ENCODE measurements at places on chromosomes 3 and 15.

DNA sequence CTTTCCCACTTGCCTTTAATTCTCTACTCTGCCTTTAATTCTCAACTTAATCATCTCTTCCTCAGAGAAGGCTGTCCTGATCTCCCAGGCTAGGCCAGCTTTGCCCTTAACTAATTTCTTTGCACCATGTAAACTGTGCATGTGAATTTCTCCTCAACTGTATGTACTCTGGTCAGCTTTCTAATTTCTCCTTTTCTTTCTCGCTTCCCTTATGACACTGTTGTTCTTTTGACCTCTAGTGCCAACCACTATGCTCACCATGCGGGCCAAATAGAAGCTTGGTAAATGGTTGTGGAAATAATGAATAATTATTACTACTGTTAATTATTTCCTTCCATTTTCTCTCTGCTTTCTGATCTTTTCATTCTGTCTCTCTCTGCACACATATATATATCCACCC, 269.0 kb upstream of the CRBN start:
- no peak for DNase-seq

- DNase-seq, result no peak
These were observed 36.2 kb downstream of the PFN2 start for GRCh38 chr3:149934524-149934923.

DNA sequence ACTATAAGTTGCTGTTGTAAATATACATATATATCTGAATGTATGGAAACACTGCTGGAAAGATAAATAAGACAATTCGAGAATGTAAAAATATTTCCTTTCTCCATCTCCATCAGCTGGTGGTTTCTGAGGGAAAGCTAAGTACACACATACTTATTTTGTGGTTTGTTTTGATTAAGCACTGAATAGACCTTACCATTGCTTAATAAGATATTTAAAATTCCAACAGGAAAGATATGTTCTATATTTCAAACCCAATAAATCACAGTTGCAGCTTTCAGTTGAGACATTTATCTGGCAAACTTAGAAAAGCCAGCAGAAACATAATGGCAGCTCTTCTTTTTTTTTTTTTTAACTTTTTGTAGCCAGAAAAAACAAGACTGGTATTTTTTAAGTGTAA, 160.4 kb downstream of the VGLL3 start:
- DNase-seq, result no peak

DNA sequence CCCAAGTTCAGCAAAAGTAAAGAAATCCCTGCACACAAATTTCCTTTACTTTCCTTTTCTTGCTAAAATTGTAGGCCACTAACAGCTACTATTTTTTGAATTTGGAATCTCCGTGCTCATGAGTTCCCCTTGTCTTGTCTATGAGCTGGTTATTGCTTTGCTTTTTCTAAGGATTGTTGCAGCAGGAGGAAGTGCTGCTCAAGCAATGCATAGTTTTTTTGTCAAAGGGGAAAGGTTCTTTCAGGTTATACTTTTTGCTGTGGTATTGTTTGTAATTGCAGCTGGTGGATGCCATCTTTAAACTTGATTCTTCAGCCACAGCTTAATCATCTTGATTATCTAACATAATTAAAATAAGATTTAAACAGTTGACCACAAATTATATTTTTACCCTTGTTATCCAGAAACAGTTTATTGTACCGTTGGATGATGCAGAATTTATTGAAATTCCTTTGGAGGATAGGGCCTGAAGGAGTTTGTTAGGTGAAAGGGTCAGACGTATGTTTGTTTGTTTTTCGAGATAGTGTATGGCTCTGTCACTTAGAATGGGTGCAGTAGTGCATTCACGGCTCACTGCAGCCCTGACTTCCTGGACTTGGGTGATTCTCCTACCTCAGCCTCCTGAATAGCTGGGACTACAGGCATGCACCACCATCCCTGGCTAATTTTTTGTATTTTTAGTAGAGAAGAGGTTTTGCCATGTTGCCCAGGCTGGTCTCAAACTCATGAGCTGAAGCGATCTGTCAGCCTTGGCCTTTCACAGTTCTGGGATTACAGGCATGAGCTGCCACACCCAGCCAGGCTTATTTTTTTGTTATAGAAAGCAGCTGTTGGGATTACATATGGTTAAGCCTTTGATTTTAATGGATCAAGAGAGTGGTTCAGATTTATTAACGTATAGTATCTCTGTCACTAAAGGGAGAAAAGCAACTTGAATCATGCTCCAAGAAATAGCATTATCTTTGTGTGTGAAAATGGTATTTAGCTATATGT, 11.7 kb downstream of the MGA start:
- no peak for DNase-seq

- peak; percentile 76 for DNase-seq
These were observed 267.0 kb downstream of the PLCL2 start for GRCh38 chr3:17151598-17152373.

DNA sequence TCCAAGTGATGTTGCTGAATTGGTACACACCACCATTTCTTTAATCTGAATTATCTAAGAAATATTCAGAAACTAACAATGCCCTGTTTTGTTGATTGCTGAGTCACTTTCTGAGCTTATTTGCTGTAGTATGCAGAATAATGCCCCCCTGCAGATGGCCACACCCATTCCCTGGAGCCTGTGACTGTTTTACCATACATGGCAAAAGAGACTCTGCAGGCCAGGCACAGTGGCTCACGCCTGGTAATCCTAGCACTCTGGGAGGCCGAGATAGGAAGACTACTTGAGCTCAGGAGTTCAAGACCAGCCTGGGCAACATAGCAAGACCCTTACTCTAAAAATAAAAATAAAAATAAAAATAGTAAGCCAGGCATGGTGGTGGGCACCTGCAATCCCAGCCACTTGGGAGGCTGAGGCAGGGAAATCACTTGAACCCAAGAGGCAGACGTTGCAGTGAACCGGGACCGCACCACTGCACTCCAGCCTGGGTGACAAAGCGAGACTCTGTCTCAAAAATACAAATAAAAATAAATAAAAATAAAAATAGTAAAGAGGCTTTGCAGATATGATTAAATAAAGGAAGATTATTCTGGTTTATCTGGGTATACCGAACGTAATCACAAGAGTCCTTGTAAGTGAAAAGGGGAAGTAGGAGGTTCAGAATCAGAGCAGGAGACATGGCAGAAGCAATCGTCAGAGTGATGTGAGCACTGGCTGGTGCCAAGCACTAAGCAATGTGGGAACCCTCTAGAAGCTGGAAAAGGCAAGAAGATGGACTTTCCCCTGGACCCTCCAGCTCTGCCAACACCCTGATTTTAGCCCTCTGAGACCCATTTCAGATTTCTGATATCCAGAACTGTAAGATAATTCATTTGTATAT, 19.0 kb downstream of the PCYT1A start:
- no peak for DNase-seq

DNA sequence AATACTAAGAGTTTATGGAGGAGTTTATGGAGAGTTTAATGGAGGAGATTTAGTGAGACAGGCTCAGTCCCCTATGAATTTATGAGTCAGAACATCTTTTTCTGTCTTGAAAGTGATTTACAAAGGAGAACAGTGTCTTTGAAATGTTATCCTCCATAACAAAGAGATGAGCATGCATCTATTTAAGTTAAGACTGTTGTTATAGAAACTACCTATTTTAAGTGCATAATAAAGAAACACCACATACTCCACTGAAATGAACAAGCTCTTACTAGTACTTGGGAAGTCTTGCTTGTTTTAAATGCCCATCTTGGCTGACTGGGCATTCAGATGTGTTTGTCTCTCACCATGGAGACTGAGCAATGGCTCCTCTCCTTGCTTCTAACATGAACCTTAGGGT, 118.7 kb upstream of the ACP3 start:
- DNase-seq, result no peak

DNA sequence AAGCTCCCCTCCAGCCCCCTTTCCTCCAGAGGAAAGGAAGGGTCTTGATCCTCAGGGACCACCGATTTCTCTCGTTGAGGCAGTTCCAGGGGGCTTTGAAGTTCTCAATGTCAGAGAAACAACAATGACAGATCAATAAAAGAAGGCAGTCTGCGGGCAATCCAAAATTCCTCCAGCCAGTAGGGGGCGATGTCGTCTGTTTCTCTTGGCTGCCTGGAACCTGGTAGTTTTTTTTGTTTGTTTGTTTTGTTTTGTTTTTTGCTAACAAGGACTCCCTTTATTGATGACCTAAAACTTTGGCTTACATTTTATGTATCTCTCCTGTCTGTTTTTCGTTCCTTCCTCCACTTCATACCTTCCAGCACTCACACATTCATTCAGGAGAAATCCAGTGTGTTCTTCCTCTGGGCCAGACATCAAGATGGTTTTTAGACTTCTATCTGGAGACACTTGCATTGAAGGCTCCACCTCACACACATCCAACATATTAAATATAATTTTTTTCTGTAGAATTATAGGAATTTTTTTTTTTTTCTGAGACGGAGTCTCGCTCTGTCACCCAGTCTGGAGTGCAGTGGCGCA, 276.6 kb downstream of the RPLP1 start:
- DNase-seq, result peak; percentile 62

DNA sequence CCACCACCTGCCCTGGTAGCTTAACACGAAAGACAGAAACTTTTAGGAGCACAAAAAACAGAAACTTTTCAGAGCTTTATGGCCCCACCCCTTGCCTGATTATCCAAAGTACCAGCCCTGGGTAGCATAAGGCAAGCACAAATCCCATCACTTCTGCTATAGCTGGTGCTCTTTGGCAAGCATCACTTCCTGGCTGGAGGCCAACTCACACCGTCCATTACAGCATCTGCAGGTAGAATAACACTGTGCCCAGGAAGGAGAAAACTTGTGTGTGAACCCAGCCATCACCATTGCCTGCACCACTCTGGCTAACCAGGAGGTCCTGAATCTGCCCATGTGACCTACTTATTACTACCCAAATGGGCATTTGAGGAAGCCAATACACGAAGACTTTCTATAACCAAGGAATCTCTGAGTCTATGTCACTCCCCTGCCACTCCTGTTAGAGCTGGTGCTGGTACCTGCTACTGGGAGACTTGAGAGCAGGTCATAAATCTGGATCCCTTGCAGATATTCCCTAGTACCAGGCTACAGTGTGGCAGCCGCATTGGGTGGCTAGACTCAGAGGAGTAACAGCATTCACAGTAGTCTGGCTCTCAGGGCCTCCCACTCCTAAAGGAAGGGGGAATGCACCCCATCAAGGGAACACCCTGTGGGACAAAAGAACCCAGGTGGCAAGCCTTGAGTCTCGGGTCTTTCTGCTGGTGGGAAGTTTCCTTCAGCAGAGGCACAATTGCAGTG, 73.3 kb upstream of the AKAP13 start:
- DNase-seq, result no peak

- DNase-seq, result no peak
These were observed 28.7 kb downstream of the ULK4 start for GRCh38 chr3:41933154-41933676.

DNA sequence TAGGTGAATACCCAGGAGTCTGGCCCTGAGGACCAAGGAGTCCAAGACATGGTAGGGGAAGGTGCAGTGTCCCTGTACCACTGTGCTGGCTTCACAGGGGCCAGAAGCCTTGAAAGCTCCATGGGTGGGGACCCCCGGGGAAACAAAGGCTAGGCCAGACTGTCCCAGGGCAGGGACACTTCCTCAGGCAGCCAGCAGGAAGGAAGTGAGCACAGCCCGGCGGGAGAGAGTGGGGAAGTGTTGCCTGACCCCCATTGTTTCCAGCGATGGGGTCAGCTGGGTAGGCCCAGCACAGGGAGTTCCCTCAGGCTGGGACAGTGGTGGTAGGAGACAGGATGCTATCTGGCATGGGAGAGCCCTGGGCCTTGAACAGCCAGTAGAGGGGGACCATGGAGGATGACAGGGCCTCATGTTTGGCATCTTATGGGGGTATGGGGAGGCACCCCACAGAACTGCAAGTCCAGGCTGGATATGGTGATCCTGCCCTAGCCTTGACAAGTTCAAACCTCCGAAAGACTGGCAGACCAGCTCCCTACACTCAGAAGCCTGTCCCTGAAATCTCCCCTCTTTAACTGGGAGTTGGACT, 1.2 kb upstream of the HYAL2 start:
- DNase-seq, result no peak

- peak; percentile 23 for DNase-seq
These were observed 34.7 kb downstream of the SHC4 start for GRCh38 chr15:48928877-48929538.

GRCh38 chr15:51283026-51283425, 55.4 kb downstream of the CYP19A1 start:
- no peak for DNase-seq

GRCh38 chr3:31014317-31015040, 120.0 kb upstream of the GADL1 start:
- DNase-seq, result no peak

- DNase-seq, result peak; percentile 44
These were observed at the start of gene DNAJA4 for GRCh38 chr15:78264304-78265136. Gene DNAJA4 (plus strand): TSS chr15:78264562. CDS start chr15:78264764, 202 bp downstream.

- DNase-seq, result no peak
These were observed 157.9 kb downstream of the FHIT start for GRCh38 chr3:61093364-61093763.

DNA sequence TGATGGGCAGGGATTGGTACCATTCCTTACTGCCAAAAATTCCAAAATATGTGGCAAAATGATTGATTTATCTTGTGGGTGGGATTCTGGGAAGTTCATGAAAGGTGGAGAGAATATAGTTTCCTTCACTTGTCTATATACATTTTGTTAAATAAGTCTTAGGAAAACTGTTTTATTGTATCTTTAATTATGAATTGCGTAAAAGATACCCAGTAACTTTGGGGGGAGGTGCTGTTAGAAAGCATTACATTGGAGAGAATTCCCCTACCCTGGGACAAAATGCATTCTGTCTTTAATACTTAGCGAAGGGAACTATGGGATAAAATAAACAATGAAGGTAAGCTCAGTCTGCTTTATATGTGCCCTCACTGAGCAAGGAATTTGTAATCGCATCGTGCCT, 4.6 kb downstream of the SETD5 start:
- no peak for DNase-seq

DNA sequence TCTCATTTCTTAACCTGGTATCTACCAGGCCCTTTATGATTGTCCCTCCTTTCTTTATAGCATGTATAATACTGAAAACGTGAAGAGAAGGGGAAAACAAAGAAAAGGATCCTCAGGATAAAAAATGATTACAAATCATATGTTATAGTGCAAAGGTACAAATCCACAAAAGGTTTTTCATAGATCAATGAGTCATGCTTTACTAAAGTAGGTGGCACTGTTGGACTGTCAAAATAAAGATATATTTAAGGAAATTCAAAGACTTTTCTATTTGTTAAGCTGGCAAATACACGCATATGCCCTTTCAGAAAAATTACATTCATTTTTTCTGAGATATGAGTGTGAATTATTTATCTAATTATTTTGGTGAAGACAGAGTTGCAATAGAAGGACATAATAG, 151.6 kb downstream of the CADM2 start:
- DNase-seq, result no peak
